ENCODE measurements at places on chromosomes 12 and 14. TPM values are rescaled to one million over a fixed set of nuclear protein-coding genes. Genes with fewer than 3 reads are reported as not detected.

Gene FAM90A1
- not detected for total RNA-seq

Gene GLT1D1
- 14.9 TPM for total RNA-seq

Gene HRK
- total RNA-seq: not detected

Gene KRT73
- not detected for total RNA-seq

Gene CLEC1B
- total RNA-seq: 8.0 TPM

Gene A2M
- 3,352 TPM for total RNA-seq

Gene KLRF1
- total RNA-seq: 1.0 TPM

Gene HOXC12
- not detected for total RNA-seq

Gene P3H3
- 1.6 TPM for total RNA-seq

Gene OSBPL8
- 29.1 TPM for total RNA-seq

Gene PTGER2
- total RNA-seq: 0.30 TPM

Gene PYGL
- 118 TPM for total RNA-seq

Gene CD27
- total RNA-seq: 0.60 TPM

Gene GPR65
- total RNA-seq: 1.1 TPM

Gene RASSF8
- 6.6 TPM for total RNA-seq

Gene CLEC14A
- 3.2 TPM for total RNA-seq
